Cerebellar cortex (tissue), 1 donor: ENCODE measurements at places on chromosomes 1 and 21.

DNA sequence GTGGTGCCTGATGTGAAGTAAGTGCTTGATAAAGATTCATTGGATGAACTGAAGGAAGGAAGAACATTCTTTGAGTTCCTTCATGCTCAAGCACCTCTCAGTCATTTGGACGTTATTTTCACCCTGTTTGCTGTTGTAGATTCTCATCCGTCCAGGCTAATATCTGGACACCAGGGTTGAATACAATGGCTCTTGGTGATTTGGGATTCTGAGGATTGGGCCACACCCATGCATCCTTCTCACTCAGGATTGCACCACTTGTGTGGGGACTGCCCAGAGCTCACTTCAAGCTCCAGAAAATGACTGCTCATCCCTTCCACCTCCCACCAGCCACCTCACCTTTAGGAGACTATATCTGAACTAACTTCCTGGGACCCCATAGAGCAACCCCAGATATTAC lies 117.1 kb upstream of the IPO9 start:
- no peak for DNase-seq

GRCh38 chr1:33086384-33086850 lies 5.5 kb downstream of the AZIN2 start:
- peak; percentile 94 for DNase-seq

DNA sequence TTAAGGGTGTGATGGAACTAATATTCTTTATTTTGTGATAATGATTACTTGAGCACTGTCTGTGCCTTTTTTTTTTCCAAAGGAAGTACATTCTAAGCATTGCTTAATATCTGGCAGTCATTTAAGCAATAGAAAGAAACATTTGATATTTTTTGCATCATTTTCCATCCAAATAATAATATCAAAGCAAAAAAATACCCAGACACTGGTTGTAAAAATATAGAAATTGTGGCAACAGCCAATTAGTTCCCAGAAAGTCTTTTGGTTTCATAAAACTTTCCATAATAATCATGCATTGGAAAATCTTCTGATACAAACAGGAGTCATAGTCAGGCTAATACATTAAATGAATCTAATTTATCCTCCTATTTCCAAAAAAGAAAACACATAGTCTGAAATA lies 629.3 kb upstream of the ADAMTS5 start:
- no peak for DNase-seq

DNA sequence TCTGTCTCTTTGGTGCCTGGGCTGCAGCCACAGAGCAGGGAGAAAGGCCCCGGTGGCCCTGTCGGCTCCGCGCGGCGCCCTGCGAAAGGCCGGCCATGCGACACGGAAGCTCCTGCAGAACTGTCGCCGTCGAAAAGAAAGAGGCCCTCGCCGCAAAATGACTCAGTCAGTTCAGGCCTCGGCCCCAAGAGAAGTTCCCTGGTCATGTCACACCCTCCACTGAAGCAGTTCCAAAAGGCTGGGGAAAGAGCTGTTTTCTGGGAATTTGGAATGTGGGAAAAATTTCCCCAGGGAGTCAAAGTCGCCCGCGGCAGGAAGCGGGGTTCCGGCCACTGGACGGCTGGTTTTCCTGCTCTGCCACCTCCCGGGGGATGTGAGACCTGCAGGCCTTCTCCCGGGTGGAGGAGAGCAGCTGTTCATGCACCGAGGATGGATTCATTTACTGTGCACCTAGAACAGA lies 115.8 kb upstream of the ZNF678 start:
- DNase-seq: no peak

GRCh38 chr1:112247961-112248360 lies 148.1 kb upstream of the CTTNBP2NL start:
- DNase-seq: peak; percentile 15

- DNase-seq: no peak
Observed at GRCh38 chr1:157103268-157103667, 3.7 kb upstream of the ETV3L start.

- DNase-seq: no peak
Observed at GRCh38 chr1:200856716-200857357, 15.9 kb upstream of the GPR25 start.

DNA sequence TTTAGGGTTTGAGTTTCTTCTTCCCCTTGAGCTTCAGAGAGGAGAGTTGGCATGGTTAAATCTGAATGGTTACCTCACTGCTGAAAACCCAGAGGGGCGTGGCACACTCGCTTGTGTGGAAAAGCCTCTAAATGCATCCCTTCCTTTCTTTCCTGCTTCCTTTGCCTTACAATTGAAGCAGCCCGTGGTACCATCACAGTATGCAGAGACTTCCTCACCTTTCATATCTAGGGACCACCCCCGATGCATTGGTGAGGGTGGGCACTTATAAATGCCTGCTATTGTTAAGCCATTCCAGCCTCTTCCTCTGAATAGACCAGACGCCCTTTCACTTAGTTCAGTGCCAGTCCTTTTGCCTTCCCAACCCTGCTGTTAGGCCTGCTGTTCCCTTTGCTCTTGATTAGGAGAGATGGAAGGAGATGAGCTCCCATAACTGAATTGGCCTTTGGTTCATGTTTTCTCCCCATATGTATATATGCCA lies 21.9 kb upstream of the LAX1 start:
- DNase-seq: peak; percentile 85

DNA sequence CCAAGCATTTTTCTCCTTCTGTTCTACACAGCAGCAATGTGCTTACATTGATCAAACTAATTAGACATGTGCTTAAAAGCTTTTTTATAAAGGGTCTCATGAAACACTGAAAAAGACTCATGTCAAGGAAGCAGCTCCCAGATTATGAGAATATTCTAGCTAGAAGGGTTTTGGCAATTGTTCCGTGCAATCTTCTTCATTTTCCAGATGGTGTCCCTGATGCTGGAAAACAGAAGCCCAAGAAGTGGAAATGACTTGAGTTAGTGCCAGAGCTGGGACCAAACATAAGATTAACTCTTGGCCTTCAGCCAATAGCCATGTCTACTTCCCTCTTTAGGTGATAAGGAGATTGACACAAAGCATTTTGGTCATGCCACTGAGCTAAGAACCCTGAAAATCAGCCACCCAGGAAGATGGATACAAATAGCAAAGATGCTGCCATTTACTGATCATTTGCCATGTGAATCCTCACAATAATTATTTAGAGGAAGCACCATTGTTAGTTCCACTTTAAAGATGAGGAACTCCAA lies 110.8 kb downstream of the MATN1 start:
- peak; percentile 5 for DNase-seq

DNA sequence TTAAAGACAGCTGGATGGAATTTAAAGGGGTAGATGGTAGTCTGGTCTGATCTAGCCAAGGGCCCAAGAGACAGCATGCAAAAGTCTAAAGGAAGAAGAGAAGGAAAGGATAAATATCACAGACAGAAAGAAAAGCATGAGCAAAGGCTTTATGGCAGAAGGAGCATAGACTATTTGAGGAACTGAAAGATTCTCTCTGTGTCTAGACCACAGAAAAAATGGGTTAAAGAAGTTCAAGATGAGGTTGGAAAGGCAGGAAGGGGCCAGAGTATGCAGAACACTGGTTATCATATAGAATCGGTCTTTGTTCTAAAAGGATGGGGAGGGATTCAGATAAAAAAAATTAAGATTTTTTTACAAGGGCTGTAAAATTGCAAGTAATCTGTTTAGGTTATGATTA lies 136.8 kb upstream of the SGIP1 start:
- DNase-seq: no peak

GRCh38 chr1:17287130-17287776 lies 20.7 kb upstream of the PADI4 start:
- no peak for DNase-seq

DNA sequence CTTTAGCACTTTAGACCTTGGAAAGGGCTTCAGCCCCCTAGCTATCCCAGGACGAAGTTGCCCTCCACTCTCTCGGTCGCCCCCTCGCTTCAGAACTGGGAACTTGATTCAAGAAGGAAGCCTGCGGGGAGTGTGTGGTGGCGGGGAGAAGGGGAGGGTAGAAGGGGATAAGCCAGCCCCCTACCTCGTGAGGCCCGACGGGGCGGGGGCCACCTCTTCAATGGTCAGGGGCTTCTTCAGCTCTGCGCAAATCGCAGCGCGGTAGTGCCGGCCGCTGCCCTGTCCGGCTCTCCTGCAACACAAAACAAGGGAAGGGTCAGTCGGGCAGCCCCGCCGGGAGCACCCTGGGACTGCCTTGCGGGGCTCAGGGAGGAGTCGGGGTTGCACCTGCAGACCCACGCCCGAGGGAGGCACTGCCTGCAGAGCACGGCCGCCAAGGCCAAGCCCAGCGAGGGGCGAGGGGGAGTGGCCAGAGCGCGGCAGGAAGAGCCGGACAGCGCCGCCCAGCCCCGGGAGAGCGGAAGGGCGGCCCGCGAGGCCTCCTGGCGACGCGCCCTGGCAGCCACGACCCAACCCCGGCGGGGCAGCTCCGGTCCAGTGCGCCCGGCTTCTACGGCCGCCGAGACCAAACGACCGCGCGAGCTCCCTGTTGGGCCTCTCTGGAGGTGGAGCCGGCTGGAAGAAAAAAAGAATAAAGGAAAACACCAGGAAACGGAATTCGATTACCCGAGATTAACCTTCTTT lies 56.2 kb upstream of the RASAL2 start:
- no peak for DNase-seq

GRCh38 chr1:110645821-110646735 lies 28.7 kb downstream of the KCNA3 start:
- no peak for DNase-seq

DNA sequence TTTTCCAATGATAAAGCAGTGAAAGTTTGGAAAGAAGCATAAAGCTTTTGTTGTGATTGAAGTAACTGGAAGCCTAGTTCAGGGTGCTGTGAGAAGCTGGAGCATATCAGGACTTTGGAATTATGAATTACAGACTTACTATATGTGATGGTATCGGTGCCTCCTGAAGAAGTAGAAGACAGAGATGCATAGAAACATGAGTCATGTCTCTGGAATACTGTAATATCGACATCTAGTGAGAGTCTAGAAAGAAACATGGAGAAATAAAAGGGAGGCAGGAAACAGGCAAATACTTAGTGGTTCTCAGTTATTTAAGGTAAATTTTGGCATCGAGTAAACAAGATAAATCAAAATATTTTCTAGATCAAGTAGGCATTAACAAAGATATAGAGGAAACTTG lies 103.0 kb downstream of the CAMTA1 start:
- DNase-seq: no peak

- DNase-seq: no peak
Observed at GRCh38 chr1:210332719-210333398, 4.2 kb downstream of the HHAT start.

DNA sequence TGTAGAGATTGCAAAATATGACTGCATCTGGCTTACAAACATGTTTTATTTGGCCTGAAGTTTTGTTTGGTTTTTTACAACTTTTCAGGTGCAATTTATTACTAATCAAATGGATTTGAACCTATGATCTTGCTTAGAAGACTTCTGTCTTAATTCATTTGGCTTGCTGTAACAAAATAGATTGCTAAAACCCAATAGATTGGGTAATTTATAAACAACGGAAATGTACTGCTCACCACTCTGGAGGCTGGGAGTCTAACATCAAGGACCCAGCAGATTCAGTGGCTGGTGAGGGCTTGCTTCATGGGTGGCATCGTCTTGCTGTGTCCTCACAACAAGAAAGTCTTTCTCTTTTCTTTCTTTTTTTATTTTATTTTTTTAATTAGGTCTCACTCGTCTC lies 72.9 kb downstream of the LBR start:
- DNase-seq: no peak

- no peak for DNase-seq
Observed at GRCh38 chr1:54645806-54646676, 4.5 kb downstream of the MROH7 start.

DNA sequence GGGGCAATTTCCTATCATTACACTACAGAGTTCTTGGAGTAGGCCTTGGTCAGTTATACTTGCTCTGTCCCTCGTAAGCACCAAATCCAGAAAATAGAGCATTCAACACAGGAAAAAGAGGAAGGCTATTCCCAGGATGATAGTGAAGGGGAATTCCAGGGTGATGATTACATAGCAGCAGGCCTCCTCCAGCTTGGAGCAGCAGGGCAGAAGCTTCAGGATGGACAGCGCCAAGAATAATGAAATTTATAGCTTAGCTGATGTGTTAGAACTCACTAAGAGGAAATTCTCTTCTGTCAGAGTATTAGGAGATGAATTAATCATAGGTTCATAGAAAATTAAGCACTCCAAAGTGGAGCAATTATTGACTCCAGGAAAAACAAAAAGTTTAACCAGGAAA lies 10.8 kb upstream of the SMAP2 start:
- DNase-seq: no peak

DNA sequence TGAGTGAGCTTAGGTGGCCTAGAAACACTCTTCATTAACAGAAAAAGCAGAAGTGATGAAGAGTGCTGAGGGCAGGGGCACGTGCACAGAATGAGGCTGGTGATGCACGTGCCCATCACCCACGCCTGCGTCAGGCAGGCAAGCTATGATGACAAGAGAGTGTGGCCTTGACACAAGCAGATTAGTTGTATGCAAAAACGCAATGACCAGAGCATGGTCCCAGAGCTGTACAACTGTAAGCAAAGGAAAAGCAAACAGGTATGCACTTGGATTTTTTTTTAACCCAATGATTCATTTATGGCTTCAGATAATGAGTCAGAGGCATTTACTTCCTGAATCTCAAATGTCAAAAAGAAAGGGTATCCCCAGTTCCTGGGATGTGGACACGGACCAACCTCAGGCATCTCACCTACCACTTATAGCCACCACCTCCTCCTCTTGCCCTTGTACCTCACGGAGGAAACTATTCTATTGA lies 9.1 kb upstream of the TMEM61 start:
- DNase-seq: no peak

GRCh38 chr1:69613414-69613813 lies 45.7 kb downstream of the LRRC7 start:
- no peak for DNase-seq

GRCh38 chr1:245991266-245991665 lies 515.8 kb downstream of the SMYD3 start:
- DNase-seq: no peak

- DNase-seq: no peak
Observed at GRCh38 chr1:202005958-202006357, 4.4 kb upstream of the ELF3 start.

DNA sequence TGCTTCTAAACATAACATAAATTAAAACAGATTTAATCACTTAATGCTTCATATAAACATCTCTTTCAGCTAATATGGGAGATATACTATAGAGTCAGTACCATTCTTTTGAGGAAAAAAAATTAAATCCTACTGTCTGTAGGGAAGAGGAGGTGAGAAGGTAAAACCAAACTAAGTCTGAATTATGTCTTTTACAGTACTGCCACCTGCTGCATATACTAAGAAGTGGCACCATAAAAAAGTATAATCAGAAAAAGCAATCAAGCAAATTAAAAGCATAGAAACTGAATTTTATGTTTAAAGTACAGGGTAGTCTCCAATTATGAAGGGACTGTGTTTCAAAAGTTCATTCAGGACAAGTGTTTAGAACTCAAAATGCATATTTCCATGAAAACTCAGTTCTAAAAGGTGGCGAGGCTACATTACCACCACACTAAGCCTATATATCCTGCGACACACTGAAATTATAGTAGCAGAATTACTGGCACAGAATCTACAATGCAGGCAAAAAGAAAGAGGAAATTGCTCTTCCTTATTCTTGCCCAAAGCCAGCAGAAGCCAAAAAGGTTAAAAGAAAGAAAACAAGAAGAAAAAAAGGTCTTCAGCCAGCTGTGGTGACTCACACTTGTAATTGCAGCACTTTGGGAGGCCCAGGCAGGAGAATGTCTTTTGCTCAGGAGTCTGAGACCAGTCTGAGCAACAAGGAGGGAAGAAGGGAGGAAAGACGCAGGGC lies 9.0 kb downstream of the NSL1 start:
- peak; percentile 31 for DNase-seq

- no peak for DNase-seq
Observed at GRCh38 chr21:37907076-37907475, 9.2 kb downstream of the KCNJ6 start.
